ENCODE measurements at places on chromosomes 7 and 10. TPM values are rescaled to one million over a fixed set of nuclear protein-coding genes. Genes with fewer than 3 reads are reported as not detected.
A peak's percentile ranks its signal among the peaks of the same experiment; 100 is the strongest.

The PNLIPRP1 gene
- not detected for total RNA-seq

DNA sequence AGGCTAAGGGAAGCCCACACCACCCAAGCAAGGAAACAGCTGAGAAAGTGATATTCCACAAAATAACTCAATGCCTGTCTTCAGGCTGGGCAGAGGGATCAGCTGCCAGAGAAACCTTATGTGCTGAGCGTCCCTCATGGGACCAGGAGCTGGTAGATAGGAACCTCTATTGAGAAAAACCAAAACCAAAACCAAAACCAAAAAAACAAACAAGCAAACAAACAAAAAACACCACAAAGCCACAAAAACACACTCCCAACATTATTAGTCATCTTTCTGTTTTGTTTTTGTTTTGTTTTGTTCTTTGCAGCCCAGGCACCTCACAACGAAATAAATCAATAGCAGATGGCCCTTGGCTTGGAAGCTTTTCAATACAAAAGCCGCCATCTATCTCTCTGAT lies 760.8 kb upstream of the CELF2 start:
- no peak overlapping the region for H3K4me3 ChIP-seq
- no peaks in the 10 kb centered on the region for H3K27me3 ChIP-seq
- no peaks in the 10 kb centered on the region for H3K4me1 ChIP-seq
- H3K36me3 ChIP-seq, result no peaks in the 10 kb centered on the region
- no peak overlapping the region for H3K27ac ChIP-seq

GRCh38 chr7:108442039-108442568 lies 14.1 kb downstream of the NRCAM start:
- peak overlapping the region; percentile 50 for H3K27ac ChIP-seq
- no peak overlapping the region for H3K4me3 ChIP-seq
- DNase-seq, result peak; percentile 72
- H3K36me3 ChIP-seq, result no peaks in the 10 kb centered on the region
- H3K27me3 ChIP-seq, result no peaks in the 10 kb centered on the region
- H3K4me1 ChIP-seq, result no peaks in the 10 kb centered on the region

The VWA2 gene
- 0.04 TPM for total RNA-seq

The AGMO gene
- total RNA-seq, result 0.80 TPM

The PRLHR gene
- not detected for total RNA-seq

DNA sequence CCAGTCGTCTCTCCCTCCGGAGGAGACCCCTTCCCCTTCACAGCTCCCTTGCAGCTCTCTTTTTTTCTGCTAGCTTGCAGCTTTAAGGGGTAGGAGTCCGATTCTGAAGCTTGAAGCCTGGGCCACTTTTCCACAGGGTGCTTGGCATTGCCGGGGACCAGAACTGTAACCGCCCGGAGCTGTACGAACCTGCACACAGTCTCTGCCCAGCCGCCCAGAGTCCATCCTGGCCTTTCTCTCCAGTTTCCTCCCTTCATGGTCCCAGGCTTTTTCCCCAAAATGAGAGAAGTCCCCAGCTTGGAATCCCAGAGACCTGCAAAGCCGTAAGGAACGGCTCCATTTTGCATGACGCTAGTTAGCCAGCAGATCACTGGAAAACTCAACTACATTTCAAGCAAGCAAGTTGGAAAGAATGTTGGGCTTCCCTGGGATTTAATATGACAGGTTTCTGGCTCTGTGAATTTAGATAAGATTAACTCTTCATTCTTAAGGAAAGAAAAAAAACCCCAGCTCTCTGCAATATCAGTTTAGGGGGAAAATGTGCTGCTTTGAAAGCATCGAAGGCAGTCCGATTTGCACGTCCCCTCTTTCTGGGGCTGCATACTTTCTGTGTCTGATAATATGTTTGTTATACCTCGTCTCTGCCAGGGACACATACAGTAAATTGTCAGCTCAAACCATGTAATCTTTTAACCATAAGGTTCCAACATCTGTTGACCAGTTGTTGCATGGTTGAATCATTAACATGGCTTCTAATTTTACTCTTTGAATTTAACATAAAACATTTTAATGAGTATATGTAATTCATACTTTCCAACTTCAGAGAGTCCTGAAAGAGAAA lies 190.0 kb upstream of the LYZL2 start:
- H3K27me3 ChIP-seq, result no peaks in the 10 kb centered on the region
- H3K4me1 ChIP-seq, result peaks cover 74% of the 10 kb centered on the region
- peak; percentile 82 for DNase-seq
- no peaks in the 10 kb centered on the region for H3K36me3 ChIP-seq

GRCh38 chr7:25846722-25847121 lies 305.3 kb upstream of the NFE2L3 start:
- peaks cover 54% of the 10 kb centered on the region for H3K4me1 ChIP-seq
- peaks cover 4% of the 10 kb centered on the region for H3K27me3 ChIP-seq
- peak; percentile 95 for DNase-seq
- H3K36me3 ChIP-seq, result no peaks in the 10 kb centered on the region

The FBXL15 gene
- 5.3 TPM for total RNA-seq

GRCh38 chr10:99292159-99292558 lies 37.0 kb upstream of the CNNM1 start:
- no peaks in the 10 kb centered on the region for H3K36me3 ChIP-seq
- peak; percentile 83 for DNase-seq
- H3K4me1 ChIP-seq, result no peaks in the 10 kb centered on the region

The PUS7 gene
- total RNA-seq, result 13.1 TPM

GRCh38 chr10:42974693-42975002 lies 102.2 kb upstream of the RET start:
- H3K4me1 ChIP-seq, result peaks cover 7% of the 10 kb centered on the region
- no peak overlapping the region for H3K4me3 ChIP-seq
- H3K27ac ChIP-seq, result no peak overlapping the region
- H3K36me3 ChIP-seq, result no peaks in the 10 kb centered on the region
- DNase-seq, result no peak

DNA sequence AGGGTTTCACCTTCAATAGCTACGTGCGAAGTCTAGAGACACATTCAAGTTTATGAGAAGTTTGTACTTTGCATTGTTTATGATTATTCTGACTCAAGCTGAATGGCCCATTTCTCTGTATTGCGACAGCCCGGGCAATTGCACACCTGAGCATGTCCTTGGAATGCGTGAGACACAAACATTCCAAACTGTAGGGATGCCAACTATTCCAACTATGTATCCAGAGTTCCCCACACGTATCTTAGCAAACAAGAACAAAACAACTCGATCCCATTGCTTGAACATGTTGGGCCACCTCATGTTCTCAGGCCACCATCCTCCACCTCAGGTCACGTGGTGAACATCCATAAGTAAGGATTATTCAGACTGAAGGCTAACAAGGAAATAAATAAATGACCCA lies 51.4 kb upstream of the EGFR start:
- H3K27ac ChIP-seq, result no peak overlapping the region
- H3K4me1 ChIP-seq, result no peaks in the 10 kb centered on the region
- no peaks in the 10 kb centered on the region for H3K27me3 ChIP-seq
- no peak overlapping the region for H3K4me3 ChIP-seq
- H3K36me3 ChIP-seq, result no peaks in the 10 kb centered on the region

The PLAU gene
- 21.4 TPM for total RNA-seq

DNA sequence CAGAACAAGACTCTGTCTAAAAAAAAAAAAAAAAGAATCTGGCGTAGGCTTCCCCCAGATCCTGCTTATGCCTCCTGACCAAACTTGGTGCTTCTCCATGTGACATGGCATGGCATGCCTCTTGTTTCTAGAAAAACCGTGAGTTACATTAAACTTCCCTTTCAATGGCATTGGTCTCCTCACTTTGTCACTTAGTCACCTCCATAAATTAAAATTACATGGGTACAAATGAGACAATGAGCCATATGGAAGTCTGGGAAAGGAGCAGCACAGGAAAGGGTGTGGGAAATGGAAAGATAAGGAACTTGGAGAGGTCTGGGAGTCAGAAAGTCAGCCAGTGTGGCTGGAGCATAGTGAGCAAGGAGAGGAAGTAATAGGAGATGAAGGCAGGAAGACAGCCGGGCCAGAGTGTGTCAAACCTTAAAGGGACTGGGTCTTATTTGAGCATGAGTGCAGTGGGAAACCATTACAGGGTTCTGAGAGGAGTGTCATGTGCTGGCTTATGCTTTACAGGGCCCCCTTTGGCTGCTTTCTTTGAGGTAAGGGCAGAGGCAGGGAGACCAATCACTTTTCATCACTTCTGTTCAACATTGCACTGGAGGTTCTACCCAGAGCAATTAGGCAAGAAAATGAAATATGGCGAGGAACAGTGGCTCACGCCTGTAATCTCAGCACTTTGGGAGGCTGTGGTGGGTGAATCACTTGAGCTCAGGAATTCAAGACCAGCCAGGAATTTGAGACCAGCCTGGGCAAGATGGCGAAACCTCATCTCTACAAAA lies 21.3 kb upstream of the ZMIZ2 start:
- peaks cover 4% of the 10 kb centered on the region for H3K4me1 ChIP-seq
- H3K27me3 ChIP-seq, result no peaks in the 10 kb centered on the region
- no peak overlapping the region for H3K4me3 ChIP-seq
- no peak for DNase-seq
- H3K36me3 ChIP-seq, result no peaks in the 10 kb centered on the region
- no peak overlapping the region for H3K27ac ChIP-seq

The CCZ1 gene
- 36.0 TPM for total RNA-seq

The RGR gene
- total RNA-seq, result 11.9 TPM

The HOXA1 gene
- 0.58 TPM for total RNA-seq

DNA sequence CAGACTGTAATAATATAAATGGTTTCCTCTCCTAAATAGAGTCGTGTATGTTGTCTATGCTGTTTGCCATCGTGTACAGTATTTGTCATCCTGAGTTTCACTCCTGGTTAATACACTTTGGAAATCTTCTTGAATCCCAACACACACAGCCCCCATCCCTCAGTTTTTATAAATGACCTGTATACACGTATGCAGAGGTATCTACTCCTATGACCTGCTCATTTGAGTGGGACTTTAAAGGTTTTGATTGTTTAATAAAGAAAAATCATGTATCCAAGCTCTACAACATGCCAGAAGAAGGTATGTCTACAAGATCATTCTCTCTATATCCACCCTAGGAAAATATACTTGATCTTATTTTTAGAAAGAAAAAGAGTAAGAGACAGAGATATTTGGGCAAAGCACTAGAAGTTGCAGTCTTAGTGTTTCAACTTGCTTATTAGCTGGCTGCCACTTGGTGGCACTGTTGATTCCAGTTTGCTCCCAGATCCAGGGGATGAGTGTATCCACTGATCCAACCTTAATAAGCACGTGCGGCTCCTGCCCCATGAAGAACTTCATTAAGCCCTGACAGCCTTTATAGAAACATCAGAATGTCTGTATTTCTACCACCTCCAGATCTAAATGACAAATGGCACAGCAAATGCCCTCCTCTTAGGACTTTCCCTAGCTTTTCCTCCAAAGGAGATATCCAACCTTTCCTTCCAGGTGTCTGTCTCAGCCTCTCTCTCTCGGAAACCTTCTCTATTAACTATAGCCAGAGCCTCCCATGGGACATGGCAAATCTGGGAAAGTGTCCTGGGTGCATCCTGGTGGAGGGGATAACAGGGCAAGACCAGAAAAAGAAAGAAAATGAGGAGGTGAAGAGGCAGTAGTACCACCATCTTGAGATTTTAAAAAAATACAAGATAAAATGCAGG lies 181.6 kb upstream of the NEBL start:
- no peak overlapping the region for H3K27ac ChIP-seq
- no peaks in the 10 kb centered on the region for H3K27me3 ChIP-seq
- no peak overlapping the region for H3K4me3 ChIP-seq
- peak; percentile 85 for DNase-seq
- no peaks in the 10 kb centered on the region for H3K4me1 ChIP-seq

GRCh38 chr10:12709000-12709401 lies 292.5 kb downstream of the CCDC3 start:
- DNase-seq, result peak; percentile 77
- peaks cover 20% of the 10 kb centered on the region for H3K4me1 ChIP-seq
- no peak overlapping the region for H3K4me3 ChIP-seq
- no peaks in the 10 kb centered on the region for H3K36me3 ChIP-seq

DNA sequence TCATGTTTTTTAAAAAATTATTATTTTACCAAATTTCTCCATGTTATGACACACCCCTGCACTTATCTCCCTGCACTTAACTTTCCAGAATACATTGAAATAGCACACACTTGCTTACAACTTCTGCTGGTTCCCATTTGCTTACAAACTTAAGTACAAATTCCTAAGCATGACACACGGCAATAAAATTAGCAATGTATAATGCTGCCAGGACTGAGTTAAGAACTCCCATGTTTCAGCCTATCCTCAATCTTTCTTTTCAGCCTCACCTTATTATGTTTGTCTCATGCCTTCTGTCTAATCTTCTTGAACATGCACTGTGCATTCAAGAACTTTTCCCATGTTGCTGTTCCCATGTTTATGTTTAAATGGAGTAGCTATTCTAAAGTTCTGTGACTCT lies 40.8 kb downstream of the PRPS1L1 start:
- DNase-seq, result peak; percentile 33
- H3K4me3 ChIP-seq, result no peak overlapping the region
- no peaks in the 10 kb centered on the region for H3K36me3 ChIP-seq
- H3K4me1 ChIP-seq, result no peaks in the 10 kb centered on the region
- no peaks in the 10 kb centered on the region for H3K27me3 ChIP-seq

DNA sequence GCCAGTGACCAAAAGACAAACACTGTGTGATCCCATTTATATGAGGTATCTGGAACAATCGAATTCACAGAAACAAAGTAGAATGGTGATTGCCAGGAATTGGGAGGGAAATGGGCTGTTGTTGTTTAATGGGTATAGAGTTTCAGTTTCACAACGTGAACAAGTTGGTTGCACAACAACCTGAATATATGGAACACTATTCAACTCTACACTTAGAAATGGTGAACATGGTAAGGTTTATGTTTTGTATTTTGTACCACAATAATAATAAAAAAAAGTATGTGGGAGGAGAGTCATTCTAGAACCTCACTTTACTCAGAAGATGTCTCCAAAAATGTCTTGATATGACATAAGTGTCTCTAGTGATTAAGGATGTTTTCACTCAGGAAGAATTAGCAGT lies 85.2 kb upstream of the SGCE start:
- no peaks in the 10 kb centered on the region for H3K4me1 ChIP-seq
- H3K4me3 ChIP-seq, result no peak overlapping the region
- H3K27me3 ChIP-seq, result no peaks in the 10 kb centered on the region
- no peaks in the 10 kb centered on the region for H3K36me3 ChIP-seq
- no peak for DNase-seq

DNA sequence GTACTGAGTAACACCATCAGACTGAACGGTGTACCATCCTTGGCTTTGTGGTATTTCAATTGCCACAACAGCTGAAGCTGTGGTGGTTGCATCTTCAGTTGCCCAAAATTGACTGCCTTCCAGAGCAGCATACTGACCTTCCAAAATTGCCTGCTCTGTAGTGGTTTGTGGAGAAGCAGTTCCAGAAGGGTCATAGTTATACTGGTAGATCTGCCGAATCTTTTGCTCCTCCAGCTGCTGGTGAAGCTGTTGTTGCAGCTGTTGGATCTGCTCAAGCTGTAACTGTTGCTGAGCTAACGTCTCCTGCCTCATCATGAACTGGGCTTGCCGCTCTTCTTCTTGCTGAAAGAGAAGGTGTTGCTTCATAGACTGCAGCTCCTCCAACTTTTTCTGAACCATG lies 212.2 kb downstream of the PCLO start:
- H3K27me3 ChIP-seq, result no peaks in the 10 kb centered on the region
- H3K4me1 ChIP-seq, result no peaks in the 10 kb centered on the region
- no peaks in the 10 kb centered on the region for H3K36me3 ChIP-seq
- no peak overlapping the region for H3K27ac ChIP-seq

GRCh38 chr7:141617280-141617679 lies 66.1 kb downstream of the AGK start:
- peaks cover 10% of the 10 kb centered on the region for H3K36me3 ChIP-seq
- H3K4me1 ChIP-seq, result no peaks in the 10 kb centered on the region
- H3K4me3 ChIP-seq, result no peak overlapping the region
- no peak overlapping the region for H3K27ac ChIP-seq
- no peaks in the 10 kb centered on the region for H3K27me3 ChIP-seq
- DNase-seq, result no peak
